Body of pancreas (tissue), 4 donors: ENCODE measurements at places on chromosomes 5 and 9. TPM values are rescaled to one million over a fixed set of nuclear protein-coding genes. Genes with fewer than 3 reads are reported as not detected.

DNA sequence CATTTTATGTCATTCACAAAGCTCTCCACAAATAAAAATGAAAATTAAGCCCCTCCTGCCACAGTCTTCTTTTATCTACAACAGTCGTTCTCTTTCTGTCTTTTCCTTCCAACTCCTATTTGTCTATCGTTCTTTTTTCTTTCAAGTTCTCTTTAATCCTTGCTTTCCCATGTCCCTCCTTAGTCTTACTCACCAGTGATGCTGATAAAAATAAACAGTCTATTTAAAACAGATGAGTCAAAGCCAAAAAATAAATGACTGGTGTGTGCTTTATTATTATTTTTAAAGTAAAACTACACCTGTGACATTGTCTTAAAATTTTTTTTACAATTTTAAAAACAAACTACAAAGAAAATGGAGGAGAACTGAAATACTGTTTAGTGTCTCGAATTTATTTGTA is 137.1 kb upstream of the TMEM161B start:
- no peak for DNase-seq

DNA sequence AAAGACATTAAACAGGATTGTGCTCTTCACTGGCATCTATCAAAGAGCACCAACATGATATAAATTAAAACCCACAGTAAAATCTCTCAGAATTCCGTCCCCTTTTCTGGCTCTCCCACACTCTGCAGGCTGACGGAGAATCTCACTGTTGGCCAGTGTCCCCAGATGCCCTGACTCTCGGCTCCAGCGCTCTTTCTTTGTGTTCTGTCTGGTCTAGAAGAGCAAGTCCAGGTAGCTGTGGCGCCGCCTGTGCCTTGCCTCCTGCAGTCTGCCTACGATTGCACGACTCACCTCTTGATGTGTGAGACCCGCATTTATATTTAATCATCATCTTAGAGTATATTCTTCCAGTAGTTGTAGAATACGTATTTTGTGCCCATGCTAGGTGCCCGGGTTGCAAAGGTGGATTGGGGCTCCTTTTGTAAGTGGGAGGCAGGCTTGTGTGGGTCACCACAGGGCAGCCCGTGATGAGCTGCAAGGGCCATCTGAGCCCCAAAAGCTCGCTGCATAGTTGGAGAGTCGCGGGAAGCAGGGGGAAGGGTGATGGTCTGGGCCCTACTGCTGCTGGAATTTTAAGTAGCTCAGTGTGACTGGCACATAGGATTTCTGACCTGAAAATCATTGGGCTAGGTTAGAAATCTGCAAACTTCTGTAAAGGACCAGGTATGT is 55.6 kb downstream of the EHMT1 start:
- no peak for DNase-seq

- DNase-seq, result no peak
These were observed 173.6 kb upstream of the IER5L start for GRCh38 chr9:129351642-129352145.

- no peak for DNase-seq
These were observed 8.4 kb upstream of the FAM81B start for GRCh38 chr5:95382801-95383200.

DNA sequence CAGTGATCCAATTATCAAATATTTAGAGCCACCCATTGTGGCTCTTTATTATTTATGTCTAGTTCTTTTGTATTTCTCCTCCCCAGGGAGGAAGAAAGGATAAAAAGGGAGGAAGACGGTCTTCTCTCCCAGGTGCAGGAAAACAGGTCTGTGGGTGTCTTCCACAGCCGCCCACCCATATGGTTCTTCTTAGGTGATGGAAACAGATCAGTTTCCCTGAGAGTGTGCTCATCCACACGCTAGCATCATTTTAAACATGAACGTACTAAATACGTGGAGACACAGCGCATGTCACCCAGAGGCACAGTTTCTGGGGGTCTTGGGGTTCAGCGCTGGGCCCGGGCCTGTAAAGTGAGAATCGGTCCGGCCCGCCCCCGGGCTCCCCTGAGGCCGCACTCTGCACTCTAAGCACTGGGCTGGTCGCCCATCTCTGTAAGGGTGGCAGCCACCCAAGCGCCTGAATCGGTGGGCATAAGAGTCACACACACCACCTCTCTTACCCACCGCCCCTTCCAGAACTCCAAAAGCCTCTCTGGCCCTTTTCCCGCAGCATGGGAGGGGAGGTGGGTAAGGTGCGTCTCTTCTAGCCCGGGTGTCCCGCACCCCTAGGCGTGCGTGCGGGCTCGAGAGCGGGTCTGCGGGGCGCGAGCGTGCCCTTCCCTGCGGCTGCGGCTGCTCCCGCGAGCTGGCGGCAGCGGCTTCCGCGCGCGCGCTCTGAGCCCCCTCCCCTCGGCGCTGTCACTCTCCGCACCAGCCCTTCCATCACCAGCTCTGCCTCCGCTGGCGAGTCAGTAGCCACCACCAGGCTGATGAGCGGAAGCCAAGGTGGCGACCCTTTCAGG is 1.3 kb downstream of the PTCH1 start:
- peak; percentile 27 for DNase-seq

DNA sequence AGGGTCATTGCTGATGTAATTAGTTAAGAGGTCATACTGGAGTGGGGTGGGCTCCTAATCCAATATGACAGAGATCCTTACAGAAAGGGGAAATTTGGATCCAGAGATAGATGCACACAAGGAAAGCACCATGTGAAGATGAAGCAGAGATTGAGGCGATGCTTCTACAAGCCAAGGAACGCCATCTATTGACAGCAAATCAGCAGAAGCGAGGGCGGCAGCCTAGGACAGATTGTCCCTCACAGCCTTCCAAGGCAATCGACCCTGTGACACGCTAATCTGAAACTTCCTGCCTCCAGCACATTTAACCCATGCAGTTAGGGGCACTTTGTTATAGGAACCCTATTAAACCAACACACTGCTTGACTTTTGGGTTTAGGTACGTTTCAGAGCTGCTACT is 285.1 kb upstream of the DAP start:
- DNase-seq, result no peak

- no peak for DNase-seq
These were observed 899 bp upstream of the SHC3 start for GRCh38 chr9:89179540-89179894.

C8G gene
- total RNA-seq, result not detected

FOXD4L5 gene
- total RNA-seq, result 0.26 TPM

ADRA1B gene
- total RNA-seq, result 0.26 TPM

NR4A3 gene
- 8.9 TPM for total RNA-seq
